ENCODE measurements at places on chromosomes 5 and 9.

DNA sequence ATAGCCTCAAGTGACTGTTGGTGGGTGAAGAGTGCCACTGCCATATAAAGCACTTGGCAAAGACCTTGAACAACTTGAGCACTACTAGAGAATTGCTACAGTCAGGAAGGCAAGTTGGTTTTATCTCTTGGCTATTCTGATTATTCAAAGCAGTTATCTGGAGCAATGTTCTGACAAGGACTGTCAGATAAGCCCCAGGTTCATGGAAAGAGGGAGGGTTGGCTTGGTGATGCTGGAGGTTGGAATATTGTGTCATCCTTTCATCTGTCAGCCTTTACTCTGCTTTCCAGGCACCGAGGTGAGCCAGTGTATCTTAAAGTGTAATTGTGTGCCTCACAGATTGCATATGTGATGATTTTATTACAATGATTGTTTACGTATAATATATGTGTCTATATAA lies 548.4 kb upstream of the ZNF608 start:
- DNase-seq = no peak

DNA sequence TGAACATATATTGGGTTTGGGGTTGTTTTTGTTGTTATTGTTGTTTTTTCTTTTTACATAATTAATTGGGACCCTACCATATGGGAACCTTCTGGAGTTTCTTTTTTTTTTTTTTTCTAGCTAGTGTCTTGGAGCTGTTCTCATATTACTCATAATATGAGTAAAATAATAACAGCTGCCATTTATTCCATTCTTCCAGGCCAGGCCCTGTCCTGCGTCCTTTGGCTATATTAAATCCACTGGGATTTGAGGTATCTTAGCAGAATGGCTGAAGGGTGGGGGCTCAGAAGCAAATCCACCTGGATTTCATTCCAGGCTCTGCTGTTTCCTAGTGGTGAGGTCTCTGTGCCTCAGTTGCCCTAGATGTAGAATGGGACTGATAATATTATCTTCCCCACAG lies 47.2 kb upstream of the RPL26L1 start:
- DNase-seq = no peak

GRCh38 chr5:134175921-134176510 lies 734 bp downstream of the SKP1 start:
- peak; percentile 14 for DNase-seq

GRCh38 chr9:75775166-75775565 lies 115.3 kb upstream of the PCSK5 start:
- no peak for DNase-seq

DNA sequence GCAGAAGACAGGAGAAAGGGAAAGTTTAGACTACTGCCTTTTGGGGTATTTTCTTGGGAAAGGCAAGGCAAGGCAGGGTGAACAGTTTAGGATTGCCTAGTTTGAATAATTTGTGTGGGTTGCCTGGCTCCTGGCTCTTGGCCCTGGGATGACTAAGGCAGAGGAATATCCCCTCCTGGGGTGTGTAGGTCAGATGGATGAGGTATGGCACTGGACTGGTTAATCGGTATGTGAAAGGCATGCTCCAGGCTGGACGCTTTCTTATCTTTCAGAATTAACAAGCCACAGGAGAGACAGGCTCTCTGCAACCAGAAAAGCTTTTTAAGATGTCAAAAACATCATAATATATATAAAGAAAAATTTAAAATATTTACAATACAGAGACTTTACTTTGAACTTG lies 58.6 kb downstream of the STARD4 start:
- no peak for DNase-seq

- DNase-seq = no peak
These were observed 189.9 kb downstream of the NSG2 start for GRCh38 chr5:174235221-174236011.

- DNase-seq = no peak
These were observed 43.5 kb upstream of the PCAT7 start for GRCh38 chr9:94511134-94511954.

- DNase-seq = no peak
These were observed 10.1 kb downstream of the NPR2 start for GRCh38 chr9:35801328-35802128.

DNA sequence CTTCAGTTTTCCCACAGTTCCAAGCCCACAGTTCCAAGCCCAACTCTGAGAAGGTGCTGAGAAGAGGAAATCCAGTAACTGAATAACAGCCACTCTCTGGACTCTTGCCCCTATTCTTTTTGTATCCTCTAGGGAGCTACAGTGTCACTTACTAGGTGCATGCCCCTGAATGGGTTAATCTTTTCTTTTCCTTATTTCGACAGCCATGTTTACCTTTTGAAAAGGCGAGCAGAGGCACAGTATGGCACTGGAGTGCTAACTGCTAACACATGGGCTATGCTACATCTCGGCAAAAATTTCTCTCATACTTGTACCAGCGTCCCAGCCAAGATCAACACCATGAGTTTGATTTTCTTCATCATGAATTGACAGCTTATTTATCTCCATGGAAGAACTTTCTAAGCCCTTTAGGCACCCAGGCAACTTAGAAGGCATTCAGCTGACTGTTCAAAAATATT lies 222.6 kb downstream of the EBF1 start:
- no peak for DNase-seq

DNA sequence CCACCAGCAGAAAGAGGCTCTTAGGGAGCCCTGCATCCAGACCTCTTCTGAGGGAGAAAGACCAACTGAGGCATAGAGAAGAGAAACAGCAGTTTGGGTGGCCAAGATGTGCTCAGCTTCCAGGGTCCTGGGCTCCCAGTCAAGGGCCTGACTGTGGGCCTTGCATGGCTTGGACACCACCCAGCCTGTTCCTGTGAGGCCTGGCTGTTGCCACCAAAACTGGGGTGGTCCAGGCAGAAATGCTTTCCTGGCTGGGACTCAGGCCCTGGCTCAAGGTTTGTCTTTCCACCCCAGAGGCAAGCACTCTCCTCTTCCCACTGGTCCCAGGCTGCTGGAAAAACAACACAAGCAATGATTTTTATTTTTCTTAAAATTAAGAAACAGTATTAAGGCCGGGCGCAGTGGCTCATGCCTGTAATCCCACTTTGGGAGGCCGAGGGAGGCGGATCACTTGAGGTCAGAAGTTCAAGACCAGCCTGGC lies 13.3 kb downstream of the MYOZ3 start:
- no peak for DNase-seq

- no peak for DNase-seq
These were observed 2.2 kb upstream of the PLPP7 start for GRCh38 chr9:131287359-131287758.

DNA sequence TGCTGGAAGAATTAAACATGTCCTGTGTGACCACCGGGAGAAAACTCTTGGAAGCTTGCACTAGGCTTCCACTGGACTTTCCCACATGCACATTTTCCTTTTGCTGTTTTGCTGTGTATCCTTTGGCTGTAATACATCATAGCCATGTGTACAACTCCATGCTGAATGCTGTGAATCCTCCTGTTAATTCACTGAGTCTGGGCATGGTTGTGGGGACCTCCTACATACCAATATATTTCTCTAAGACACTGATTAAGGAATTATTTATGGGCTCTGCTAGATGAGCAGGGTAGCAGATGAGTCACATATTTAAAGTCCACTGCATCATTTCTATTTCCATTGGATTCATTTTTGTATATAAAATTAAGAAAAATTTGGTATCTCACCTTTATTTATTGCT lies 220.1 kb downstream of the CYLC2 start:
- no peak for DNase-seq

DNA sequence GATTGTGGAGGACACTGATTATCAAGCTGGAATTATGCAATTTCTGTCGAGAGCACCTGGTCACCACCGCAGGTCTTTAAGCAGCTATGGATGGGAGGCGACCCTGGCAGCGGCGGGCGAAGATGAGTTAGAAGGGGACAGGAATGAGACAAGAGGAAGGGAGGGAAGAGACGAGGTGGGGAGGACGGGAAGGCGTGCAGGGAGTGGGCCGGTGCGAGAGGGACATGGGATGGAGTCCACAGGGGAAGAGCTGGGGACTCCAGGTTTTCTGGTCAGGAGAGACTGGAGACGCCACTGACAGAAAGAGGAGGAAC lies 192.3 kb downstream of the MELK start:
- DNase-seq = no peak

- DNase-seq = no peak
These were observed 24.2 kb downstream of the PPIC start for GRCh38 chr5:123012321-123012720.

- no peak for DNase-seq
These were observed 246.0 kb downstream of the CWC27 start for GRCh38 chr5:65014769-65015168.

- no peak for DNase-seq
These were observed 5.9 kb downstream of the HDHD3 start for GRCh38 chr9:113370806-113371325.

- no peak for DNase-seq
These were observed 56.2 kb upstream of the FTMT start for GRCh38 chr5:121795511-121795910.

- DNase-seq = no peak
These were observed 35.8 kb downstream of the SEC61B start for GRCh38 chr9:99257723-99258389.

DNA sequence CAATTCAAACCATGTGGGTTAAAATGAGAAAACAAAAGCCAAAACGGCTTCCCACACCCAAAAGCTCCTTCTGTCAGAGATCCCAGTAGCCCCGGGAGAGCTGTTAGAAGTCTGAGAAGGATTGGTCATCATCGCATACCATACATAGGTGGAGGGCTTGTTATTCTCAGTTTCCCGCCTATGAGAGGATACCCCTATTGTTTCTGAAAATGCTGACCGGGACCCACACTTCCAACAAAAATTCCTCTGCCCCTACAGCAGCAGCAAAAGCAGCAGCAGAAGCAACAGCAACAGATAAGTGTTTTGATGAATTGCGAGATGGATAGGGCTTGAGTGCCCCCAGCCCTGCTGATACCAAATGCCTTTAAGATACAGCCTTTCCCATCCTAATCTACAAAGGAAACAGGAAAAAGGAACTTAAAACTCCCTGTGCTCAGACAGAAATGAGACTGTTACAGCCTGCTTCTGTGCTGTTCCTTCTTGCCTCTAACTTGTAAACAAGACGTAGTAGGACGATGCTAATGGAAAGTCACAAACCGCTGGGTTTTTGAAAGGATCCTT lies at the start of gene TEK:
TEK (plus strand) TSS at position 245 of the 561 bp plus-strand sequence. CDS start 366 bp downstream, outside the sequence.
- DNase-seq = no peak

- DNase-seq = no peak
These were observed 43.0 kb upstream of the SLC46A2 start for GRCh38 chr9:112933696-112934095.

- DNase-seq = no peak
These were observed 303.6 kb downstream of the SPOCK1 start for GRCh38 chr5:137195483-137195882.

DNA sequence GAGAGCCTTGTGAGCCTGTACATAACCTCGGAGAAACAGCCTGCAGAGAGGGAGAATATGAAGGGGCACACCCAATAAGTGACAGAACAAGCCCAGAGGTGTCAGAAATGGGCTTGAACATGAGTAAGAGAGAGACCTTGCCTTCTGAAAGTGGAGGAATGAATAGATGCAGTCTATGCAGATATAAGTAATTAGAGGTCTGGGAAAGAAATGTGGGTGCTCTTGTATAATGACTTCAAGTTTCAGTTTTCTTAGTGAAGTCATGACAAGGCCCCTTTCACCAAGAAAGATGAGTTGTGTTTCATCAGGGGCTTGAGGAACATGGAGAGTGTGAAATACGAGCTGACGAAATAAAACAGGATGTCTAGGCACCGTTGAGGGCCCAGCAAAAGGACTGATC lies 15.1 kb downstream of the GRAMD2B start:
- DNase-seq = no peak

DNA sequence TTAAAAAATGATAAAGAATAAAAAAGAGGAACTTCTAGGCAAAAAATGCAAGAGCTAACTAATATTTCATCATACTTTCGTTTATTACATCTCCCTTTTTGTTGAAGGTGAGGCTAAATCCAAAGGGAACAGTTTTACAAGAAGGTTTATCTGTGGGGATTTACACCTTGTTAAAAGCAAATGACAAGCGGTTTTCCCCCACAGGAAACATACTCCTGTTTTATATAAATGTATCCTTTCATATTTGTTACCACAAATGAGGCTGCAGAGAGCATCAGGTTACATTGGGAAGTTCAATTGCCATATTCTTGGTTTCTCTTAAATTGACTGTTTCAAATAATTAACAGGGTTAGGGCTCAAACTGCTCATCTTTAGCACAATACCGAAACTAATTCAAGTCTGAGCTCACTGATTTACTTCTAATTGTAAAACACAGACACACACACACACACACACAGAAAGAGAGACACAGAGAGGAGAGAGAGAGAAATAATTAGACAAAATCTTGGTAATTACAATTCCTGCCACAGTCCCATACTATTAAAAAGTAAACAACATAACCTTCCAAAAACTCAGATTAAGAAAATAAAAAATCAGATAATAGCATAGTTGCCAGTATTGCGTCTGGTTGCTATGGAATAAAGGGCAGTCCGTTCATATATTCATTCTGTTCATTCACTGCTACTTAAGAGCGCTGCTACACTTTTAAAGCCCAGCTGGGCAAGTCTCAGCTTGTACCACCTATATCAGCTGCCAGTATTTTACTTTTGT lies 17.1 kb downstream of the RFX3 start:
- DNase-seq = no peak

GRCh38 chr5:83322273-83322924 lies 149.1 kb upstream of the VCAN start:
- no peak for DNase-seq

GRCh38 chr9:37995348-37995737 lies 73.7 kb downstream of the SHB start:
- DNase-seq = no peak

- no peak for DNase-seq
These were observed 15.0 kb downstream of the GFPT2 start for GRCh38 chr5:180338001-180338707.

DNA sequence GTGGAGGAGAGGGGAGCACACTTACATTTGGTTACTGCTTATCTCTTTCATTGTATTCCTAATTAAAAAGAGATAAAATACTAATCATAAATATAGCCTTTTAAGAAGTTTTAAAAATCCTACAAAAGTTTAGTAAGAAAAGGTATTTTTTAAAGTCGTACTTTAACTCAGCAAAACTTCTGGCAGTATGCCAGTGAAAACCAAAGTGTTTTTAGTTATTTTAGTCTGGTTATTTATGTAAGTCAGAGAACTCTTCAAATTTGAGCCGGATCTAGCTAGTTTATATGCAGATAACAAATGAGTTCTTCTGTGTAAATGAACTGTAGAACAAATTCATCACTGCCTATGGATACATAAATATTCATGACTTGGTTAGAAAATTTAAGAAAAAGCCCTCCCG lies 36.5 kb upstream of the ANKDD1B start:
- DNase-seq = no peak

DNA sequence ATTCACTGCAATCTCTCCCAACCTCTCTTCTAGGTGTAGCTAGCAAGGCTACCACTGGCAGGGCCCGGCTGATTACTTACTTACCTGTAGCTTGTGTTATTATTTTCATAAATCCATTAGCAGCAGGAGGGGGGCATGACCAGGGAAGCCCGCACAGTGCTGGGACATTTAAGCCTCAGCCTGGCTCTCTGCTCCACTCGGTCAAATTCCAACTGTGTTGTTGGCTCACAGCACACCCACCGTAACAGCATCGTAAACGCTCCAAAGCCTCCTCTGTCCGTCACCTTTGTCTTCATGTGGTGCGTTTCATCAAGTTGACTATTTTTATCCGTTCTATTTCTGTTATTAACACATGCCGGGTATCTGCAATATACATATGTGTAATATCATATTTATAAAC lies 264.7 kb downstream of the NSG2 start:
- DNase-seq = no peak
